Omental fat pad (tissue), 4 donors: ENCODE measurements at places on chromosomes 5 and 9. TPM values are rescaled to one million over a fixed set of nuclear protein-coding genes. Genes with fewer than 3 reads are reported as not detected.

DNA sequence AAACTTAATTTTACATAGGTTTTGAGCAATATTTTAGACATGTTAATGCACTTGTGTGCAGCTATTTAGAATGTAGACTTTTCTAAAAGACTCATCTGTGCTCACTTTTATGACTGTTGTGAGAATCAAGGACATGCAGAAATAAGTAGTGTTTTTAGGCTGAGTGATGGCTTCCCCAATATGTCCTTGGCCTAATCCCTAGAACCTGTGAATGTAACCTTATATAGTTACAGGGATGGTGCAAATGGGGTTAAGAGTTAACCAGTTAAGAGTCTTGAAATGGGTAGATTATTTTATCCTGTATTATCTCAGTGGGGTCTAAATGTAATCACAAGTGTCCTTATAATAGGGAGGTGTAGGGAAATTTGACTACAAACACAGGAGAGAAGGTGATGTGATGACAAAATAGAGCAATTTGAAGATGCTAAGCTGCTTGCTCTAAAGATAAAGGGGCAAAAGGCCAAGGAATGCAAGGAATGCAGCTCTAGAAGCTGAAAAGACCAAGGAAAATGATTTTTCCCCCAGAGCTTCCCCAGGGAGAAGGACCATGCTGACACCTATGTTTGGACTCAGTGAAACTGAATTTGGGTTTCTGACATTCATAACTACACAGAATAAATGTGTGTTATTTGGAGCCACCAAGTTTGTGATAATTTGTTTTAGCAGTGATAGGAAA lies 298.0 kb upstream of the PAPPA start:
- no peak for DNase-seq

- no peak for DNase-seq
Observed at GRCh38 chr9:121990600-121991306, 102.4 kb downstream of the TTLL11 start.

DNA sequence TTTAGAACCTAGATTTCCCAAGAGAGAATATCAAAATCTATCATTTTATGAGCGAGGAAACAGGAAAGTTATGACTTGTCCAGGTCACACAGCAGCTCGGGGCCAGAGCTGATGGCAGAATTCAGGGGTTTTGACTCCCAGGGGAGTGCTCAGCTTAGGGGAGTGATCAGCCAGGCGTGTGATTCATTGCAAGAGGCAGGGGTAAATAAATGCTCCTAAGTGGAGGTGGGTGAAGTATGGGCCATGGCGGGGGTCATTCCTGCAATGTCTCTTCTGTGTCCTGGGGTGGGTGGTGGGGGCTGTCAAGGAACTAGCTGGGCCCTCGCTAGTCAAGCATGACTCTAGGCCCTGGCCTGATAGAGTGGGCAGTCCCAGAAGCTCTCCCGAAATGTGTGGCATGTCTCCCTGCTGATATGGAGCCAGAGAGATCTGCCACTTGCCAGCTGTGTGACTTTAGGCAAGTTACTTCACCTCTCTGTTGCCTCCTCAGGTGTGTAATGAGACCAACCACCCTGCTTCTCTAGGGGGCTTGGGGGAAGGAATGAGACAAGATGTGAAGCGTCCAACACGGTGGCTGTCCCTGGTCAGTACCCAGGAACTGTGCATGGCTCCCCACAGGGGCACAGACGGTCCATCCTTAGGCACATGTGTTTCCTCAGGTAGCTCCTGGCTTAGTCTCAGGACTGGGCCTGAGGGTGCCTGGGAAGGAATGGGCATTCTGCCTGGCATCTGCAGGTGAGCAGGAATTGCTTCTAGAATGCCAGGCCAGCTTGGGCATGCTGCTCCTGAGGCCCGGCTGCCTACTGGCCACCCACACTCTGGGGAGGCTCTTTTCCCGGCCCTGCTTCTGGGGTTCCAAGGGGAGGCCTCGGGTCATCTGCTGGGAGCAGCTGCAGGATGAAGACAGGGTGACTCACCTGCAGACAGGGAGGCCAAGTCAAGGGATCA lies 36.5 kb upstream of the SH3PXD2B start:
- DNase-seq, result peak; percentile 0

DNA sequence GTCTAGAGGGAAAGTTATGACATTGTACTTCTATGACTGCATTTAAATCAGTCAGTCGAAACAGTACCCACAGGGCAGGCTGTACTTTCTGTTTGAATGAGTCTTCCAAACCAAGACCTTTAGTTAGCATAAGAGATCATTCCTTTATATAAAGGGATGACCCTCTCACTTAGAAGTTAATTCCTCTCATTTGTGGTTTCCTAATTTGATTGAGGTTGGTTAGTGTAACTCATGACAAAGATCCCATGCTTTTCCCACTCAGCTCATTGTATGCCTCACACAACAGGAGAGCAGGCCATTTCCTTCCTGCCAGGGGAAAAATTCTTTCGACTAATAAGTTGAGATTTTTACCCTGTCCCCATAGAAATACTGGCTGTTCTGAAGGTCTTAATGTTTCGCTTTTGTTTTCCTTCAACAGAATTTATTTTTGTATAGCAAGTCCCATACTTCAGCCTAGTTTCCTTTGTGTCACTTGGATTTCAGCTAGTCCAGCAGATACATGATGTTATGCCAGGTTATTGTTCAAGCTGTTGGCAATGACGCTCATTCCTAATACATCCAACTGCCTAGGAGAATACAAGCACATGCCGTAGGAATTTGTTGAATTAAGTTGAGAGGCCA lies 500.7 kb downstream of the SPATA31D1 start:
- no peak for DNase-seq

- no peak for DNase-seq
Observed at GRCh38 chr9:19416143-19416542, 7.3 kb downstream of the ACER2 start.

SNCB gene
- total RNA-seq, result not detected

RLN2 gene
- total RNA-seq, result not detected

LCP2 gene
- 33.5 TPM for total RNA-seq

DMRTA1 gene
- 4.1 TPM for total RNA-seq
